SIG-M5 (cell line): ENCODE measurements at places on chromosomes 3 and 15.

DNA sequence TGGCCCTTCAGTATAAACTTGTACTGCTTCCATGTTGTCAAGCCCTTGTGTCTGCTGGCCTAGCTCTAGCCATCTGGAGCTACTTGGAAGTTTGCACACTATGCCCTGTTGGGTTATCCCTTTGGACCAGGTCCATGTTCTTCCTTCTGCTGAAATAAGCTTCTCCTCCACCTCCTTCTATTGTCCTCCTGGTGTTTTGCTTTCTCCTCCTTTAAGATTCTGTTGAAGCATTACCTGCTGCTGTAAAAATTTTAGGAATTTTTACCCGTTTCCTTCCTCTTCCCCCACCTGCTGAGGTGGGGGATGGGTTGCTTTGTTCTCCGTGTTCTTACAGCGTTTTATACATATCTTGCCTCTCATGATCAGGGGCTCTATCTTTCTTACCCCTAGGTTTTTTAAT lies 51.7 kb downstream of the SH3GL3 start:
- no peak for DNase-seq

DNA sequence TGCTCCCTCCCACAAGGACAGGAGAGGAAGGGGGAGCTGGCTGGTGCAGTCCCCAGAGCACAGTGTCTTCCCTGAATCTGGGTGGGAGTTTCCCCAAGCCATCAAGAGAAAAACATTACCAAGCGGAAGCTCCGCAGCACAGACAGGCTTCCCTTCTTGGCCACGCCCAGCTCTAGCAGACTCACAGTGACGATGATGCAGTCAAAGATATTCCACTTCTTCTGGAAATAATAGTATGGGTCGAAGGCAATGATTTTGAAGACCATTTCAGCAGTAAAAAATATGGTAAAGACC lies 76.7 kb downstream of the SCN10A start:
- no peak for DNase-seq

- DNase-seq, result no peak
Measured at GRCh38 chr3:27561576-27561975, 77.4 kb upstream of the SLC4A7 start.

GRCh38 chr3:28916713-28917499 lies 364.0 kb upstream of the RBMS3 start:
- no peak for DNase-seq

GRCh38 chr3:99874237-99875002 lies 56.8 kb downstream of the CMSS1 start:
- no peak for DNase-seq

DNA sequence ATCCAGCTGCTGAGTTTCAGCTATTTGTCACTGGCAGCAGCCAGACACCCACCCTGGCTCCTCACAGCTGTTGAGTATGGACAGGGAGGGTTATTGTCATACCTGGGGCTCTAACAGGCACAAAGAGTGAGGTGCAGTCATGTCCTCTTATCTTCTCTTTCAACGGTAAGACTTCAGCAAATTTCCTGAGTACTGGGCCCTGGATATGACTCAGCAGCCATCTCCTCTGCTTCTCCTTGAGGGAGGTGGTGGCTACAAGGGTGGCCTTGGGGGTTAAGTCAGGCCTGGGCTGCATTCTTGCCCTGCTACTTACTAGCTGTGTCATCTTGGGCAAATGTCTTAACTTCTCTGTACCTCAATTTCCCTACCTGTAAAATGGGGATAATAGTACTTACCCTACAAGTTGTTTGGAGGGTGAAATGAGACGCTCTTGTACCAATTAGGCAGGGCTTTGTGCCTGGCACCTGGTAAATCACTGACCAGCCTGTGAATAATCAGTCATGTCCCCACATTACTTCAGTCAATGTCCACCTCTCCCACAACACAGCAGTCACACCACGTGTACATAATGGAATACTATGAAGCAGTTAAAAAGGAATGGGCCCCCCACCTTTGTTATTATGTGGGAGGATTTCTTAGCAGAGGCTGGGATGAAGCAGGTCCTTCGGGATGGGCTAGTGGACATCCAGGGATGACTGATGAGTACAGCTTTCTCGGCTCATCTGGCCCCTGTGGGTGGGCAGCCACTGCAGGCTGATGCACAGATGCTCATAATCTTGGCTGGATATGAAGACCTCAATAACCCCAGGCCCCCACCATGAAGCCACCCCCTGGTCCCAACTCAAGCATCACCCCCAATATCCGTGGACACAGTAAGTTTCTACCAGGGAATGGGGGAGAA lies 528.8 kb downstream of the SHQ1 start:
- DNase-seq, result no peak

- DNase-seq, result no peak
Measured at GRCh38 chr3:6989608-6990291, 128.8 kb downstream of the GRM7 start.

- DNase-seq, result no peak
Measured at GRCh38 chr3:150365132-150365604, 42.9 kb upstream of the TSC22D2 start.

GRCh38 chr3:179196098-179196497 lies 47.9 kb downstream of the PIK3CA start:
- DNase-seq, result no peak
